Left colon (tissue), 2 donors: ENCODE measurements at places on chromosomes 6 and 20. TPM values are rescaled to one million over a fixed set of nuclear protein-coding genes. Genes with fewer than 3 reads are reported as not detected.

The F13A1 gene
- 56.8 TPM for total RNA-seq

The DEFB123 gene
- not detected for total RNA-seq

DNA sequence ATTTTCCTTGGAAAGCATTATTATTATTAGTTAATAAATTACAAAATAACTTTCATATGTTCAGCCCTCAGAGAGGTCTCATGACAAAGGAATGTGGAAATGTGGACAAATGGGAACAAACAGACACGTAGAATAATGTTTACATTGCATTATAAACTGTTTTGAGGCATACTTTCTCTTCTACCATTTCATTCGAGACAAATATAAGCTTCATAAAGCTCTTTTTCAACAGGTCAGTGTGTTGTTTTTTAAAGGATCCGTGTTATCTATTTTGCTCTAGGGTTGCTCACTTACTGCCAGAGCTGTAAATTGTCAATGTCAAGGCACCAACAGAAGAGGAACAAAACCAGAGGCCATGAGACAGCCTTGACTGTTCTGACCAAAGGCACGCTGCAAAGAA is 256.8 kb downstream of the PHACTR1 start:
- DNase-seq, result no peak

DNA sequence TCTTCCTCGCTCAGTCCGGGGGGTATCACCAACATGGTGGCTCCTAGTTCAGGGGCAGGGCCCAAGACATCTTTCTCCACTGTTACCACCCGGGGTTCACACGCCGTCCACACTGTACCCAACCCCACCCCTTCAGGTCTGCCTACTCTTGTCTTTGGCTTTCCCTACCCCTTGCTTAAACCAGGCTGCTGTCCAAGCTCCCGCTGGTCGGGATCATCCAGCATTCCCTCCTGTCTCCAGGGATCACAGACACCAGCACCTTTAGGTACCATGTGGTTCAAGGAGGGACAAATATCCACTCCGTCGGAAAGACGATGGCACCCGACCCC is 395 bp downstream of the NELFE start:
- DNase-seq, result no peak

- DNase-seq, result no peak
These were observed 279.1 kb upstream of the THEMIS start for GRCh38 chr6:128179876-128180438.
